NCI-H345 (cell line): ENCODE measurements at places on chromosomes 7 and 10.
A peak's percentile ranks its signal among the peaks of the same experiment; 100 is the strongest.

DNA sequence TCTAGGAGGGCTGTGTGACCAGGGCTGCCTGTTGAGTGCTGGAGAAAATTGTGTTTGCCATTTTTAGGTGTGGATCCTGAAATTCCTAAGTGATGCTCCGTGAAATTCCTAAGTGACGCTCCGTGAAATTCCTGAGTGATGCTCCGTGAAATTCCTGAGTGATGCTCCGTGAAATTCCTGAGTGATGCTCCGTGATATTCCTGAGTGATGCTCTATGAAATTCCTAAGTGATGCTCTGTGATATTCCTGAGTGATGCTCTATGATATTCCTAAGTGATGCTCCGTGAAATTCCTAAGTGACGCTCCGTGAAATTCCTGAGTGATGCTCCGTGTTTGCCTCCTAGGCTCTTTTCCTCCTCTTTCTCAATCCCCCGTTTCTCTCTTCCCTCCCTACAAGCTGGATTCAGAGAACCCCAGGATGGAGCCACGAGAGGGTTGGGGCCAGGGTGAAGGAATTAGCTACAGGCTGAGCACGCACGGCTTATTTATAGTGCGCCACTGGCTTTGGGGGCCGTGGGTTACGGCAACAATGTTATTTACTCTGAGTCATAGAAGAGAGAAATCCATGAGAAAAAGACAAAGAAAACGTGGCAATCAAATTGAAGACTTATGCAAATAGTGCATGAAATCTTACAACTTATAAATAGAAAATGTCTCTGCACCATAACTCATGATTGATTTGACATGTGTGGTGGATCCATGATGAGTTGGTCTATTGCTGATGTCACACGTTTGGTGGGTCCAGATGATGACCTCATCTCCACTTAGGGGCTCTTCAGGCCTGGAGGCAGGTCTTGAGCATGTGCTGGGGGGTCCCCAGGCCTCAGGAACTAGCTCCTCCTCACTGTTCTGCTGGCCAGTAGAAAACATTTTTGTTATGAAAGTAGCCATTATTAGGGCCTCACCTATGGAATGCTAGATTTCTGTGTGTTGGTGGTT, 224.6 kb downstream of the WDR37 start:
- no peak for DNase-seq

DNA sequence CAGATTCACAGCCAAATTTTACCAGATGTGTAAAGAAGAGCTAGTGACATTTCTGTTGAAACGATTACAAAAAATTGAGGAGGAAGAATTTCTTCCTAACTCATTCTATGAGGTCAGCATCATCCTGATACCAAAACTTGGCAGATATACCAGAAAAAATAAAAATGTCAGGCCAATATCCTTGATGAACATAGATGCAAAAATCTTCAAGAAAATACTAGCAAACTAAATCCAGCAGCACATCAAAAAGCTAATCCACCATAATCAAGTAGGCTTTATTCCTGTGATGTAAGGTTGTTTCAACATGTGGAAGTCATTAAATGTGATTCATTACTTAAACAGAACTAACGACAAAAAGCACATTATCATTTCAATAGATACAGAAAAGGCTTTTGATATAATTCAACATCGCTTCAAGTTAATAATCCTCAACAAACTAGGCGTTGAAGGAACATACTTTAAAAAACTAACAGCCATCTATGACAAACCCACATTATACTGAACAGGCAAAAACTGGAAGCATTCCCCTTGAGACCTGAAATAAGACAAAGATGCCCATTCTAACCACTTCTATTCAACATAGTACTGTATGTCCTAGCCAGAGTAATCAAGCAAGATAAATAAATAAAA, 807.7 kb upstream of the ZWINT start:
- DNase-seq: no peak

GRCh38 chr7:149423449-149424110, 37.3 kb downstream of the ZNF777 start:
- DNase-seq: no peak

GRCh38 chr10:123529146-123529760, 136.9 kb upstream of the GPR26 start:
- DNase-seq: no peak

- DNase-seq: no peak
Measured at GRCh38 chr7:137110535-137110934, 233.0 kb downstream of the PTN start.

GRCh38 chr7:4742051-4742573, 33.3 kb upstream of the AP5Z1 start:
- no peak for DNase-seq

DNA sequence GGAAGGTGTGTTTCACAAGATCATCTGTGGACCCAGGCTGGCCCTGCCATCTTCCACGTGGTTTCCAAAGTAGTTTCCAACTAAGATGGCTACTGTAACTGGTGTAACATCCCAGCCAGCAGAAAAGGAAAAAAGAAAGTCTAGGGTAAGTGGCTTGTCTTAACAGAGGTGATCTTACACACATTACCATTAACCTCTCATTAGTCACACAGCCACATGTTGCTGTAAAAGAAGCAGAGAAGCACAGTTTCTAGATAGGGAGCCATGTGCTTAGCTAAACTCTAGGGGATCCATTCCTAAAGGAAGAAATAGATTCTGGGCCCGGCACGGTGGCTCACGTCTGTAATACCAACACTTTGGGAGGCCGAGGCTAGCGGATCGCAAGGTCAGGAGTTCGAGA, 54.3 kb downstream of the ZNF438 start:
- DNase-seq: no peak

- DNase-seq: no peak
Measured at GRCh38 chr7:73418113-73418703, 15.4 kb upstream of the FZD9 start.

- no peak for DNase-seq
Measured at GRCh38 chr7:43834463-43835251, 34.7 kb downstream of the MRPS24 start.

- DNase-seq: no peak
Measured at GRCh38 chr7:41167836-41168235, 535.1 kb downstream of the INHBA start.

GRCh38 chr7:155897758-155898386, 85.6 kb upstream of the SHH start:
- DNase-seq: no peak

- DNase-seq: no peak
Measured at GRCh38 chr7:12949060-12949931, 261.9 kb downstream of the ARL4A start.

DNA sequence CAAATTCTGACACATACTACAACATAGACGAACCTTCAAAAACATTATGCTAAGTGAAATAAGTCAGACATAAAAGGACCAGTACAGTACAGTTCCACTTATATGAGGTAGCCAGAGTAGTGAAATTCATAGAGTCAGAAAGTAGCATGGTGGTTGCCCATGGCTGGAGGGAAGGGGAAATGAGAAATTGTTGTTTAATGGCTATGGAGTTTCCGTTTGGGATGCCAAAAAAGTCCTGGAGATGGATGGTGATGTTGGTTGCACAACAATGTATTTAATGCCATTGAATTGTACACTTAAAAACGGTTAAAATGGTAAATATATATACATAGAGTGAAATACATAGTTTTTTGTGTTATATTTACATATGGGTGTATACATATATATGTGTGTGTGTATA, 2.1 kb upstream of the SLC37A3 start:
- no peak for DNase-seq

DNA sequence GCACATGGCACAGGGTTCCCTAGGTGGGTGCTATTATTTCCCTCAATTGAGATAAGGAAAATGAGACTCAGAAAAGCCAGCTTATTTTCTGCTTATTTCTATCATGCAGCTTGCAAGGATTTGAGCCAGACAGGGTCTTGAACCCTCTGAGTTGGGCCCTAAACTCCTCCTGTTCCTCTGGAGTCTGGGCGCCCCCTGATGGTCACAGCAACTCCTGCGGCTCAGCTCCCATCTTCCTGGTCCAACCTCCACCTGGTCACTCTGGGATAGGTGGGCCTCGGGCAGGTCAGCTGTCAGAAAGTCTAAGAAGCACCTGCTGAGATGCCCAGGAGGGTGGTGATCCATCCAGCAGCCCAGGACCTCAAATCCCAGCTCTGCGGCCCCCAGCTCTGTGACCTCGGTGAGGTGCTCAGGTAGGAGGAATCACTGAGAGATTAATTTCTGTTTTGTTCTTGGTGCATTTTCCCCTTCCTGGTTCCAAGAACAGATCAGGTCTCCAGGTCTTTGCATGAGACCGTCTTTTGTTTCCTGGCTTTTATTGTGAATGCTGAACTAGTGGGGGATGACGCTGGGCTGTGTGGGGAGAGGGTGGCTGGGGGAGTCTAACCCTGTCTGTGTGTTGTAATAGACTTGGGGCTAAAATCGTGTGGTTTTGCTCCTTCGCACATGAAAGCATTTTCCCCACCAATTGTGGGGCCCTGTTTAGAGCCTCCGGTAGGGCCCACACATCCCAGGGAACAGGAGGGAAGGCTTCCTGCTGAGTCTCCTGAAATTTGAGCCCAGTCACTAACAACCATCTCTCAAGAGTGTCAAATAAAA, 32.8 kb downstream of the TMEM130 start:
- DNase-seq: peak; percentile 84

DNA sequence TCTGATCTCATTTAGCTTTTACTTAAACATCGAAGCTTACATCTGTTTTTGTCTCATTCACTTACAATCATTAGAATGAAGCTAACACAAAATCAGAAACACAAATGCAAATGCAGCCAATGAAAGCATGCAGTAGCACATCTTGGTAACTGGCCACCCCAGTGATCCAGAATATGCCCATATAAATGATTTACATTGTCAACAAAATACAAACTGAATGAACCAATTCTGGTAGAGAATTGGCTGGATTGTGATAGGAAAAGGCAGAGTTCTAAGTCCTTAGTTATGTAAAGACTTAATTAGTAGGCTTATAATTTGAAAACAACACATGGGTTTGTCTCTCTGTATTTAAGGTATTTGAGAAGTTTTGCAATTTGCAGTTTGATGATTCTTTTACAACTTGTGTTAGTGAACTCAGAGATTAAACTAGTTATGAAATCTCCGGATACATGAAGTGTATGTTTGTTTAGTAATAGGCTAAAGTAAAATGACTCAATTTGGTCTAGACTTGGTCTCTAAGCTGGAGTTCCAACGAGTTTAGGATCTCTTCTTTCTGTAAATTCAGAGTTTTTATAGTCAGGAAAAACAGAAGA, 21.2 kb downstream of the TECTB start:
- DNase-seq: no peak

DNA sequence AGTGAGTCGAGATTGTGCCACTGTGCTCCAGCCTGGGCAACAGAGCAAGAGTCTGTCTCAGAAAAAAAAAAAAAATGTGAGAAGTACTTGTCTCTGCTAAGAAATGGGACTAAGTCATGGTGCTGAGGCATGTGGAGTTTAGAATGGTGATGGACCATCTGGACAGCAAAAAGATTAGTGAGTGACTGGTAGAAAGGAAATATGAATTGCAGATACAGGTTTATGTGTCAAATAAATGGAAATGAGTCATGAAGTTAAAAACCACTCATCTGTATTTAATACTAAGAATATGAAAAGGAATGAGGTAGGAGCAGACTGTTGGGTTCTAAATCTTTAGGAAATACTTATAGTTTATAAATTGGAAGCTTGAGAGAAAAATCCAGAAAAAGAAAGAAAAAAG, 625.7 kb upstream of the ANKRD30A start:
- no peak for DNase-seq

- no peak for DNase-seq
Measured at GRCh38 chr7:8560501-8560900, 127.1 kb downstream of the NXPH1 start.

- peak; percentile 16 for DNase-seq
Measured at GRCh38 chr10:91493313-91493712, 83.2 kb downstream of the HECTD2 start.

- DNase-seq: no peak
Measured at GRCh38 chr7:45036317-45036716, 36.3 kb downstream of the CCM2 start.

DNA sequence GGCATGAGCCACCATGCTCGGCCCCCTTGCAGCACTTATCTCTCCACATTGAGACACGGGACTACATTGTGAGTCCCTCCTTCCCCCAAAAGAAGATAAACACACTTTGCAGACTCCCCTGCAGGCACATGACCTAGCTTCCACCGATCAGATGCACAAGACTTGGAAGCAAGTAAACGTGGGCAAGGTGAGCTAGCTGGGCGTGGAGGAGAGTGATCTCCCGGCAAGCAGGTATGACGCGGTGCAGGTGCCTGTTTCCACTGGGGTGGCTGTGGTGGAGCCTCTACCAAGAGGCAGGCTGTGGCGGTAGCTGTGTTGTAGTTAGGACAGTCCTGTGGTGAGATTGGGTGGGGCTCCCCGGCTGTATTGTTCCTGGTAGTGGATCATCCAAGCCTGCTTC, 7.7 kb upstream of the COMTD1 start:
- DNase-seq: no peak

- peak; percentile 10 for DNase-seq
Measured at GRCh38 chr7:129160161-129160905, 15.8 kb downstream of the TSPAN33 start.

- DNase-seq: no peak
Measured at GRCh38 chr10:44390585-44391072, 5.7 kb upstream of the CXCL12 start.

- no peak for DNase-seq
Measured at GRCh38 chr7:139297795-139298194, 43.3 kb upstream of the FMC1 start.

DNA sequence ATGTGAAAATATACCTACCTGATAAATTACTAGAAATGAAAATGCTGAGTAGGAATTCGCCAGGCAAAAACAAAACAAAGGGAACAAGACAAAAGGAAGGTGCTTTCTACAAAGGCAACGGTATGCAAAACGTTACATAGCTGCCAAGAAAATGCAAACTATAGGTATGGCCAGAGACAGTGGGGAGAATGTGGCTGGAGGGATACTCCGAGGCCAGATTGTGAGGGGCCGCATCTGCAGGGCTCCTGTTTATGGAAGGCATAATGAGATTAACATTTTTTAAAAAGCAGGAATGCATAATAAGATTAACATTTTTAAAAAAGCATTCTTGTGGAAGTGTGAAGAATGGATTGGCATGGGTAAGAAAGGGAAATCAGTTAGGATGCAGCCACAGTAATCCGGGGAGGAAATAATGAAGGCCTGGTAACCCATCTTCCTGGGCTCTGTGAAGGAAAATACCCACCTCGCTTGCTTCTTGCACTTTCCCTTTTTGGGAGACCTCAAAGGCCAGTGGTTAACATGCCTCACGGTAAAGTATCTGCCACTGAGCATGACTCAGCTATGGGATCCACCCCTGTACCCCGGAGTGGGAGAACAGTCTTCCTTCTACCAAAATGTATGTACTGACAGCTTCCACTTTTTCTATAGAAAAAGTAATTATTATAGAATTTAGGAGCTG, 145.8 kb upstream of the LRRN3 start:
- DNase-seq: no peak
